Activated CD4-positive, alpha-beta T cell treated with anti-CD3 and anti-CD28 coated beads, Interleukin-2, amount 50 U/mL, for 4 hours (primary cell): ENCODE measurements at places on chromosomes 7 and 10.

- DNase-seq, result no peak
These were observed 14.4 kb downstream of the HTRA1 start for GRCh38 chr10:122475591-122476332.

- DNase-seq, result no peak
These were observed 163.7 kb upstream of the PRPS1L1 start for GRCh38 chr7:18191341-18191740.

- DNase-seq, result no peak
These were observed 32.8 kb upstream of the DGKI start for GRCh38 chr7:137879357-137880158.

DNA sequence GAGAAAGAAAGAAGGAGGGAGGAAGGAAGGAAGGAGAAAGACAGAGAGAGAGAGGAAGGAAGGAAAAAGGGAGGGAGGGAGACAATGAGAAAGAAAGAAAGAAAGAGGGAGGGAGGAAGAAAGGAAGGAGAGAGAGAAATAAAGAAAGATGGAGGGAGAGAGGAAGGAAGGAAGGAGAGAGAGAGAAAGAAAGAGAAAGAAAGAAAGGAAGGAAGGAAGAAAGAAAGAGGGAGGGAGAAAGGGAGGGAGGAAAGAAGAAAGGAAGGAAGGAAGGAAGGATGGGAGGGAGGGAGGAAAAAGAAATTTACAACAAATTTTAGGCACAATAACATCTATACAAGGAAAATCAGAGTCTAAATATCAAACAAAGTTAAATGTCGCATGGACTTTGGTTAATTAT is 332.6 kb upstream of the KLF6 start:
- DNase-seq, result no peak

DNA sequence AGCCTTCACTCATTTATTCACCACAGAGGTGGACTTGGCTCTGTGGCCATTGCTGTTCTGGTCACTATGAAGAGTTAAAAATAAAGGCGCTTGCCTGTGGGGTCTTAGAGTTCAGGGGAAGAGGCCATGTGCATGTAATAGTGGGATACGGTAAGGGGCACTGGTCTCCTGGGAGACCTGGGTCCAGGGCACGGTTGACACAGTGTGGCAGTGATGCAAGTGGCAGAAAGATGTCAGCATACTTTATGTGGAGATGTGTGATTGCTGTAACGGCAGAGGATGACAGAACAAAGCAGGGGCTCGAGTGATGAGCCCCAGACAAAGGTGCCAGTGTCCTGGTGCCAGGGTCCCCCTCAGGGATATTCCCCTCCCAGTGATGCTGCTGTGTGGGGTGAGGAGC is 8.6 kb downstream of the ZSCAN25 start:
- no peak for DNase-seq

GRCh38 chr10:38093816-38094157 is 350 bp upstream of the ZNF37A start:
- no peak for DNase-seq

DNA sequence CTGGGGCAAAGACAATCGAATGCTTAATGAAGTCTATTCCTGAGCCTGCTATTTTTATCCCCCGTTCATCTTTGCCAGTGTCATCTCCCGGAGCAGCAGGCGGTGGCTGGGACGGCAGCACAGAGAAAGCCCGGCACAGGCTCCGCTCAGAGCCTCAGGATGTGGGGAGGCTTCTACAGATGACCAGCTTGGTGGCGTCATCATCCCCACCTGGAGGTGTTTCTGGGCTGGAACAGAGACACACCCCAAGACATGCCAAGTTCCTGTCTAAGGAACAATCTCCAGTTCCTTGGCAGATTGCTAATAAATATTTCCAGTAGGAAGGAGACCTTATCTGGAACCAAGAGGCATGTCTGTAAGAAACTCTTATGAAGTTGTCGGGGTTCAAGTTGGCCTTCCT is 552.4 kb upstream of the MGMT start:
- DNase-seq, result no peak

- no peak for DNase-seq
These were observed 213.3 kb upstream of the FZD8 start for GRCh38 chr10:35855155-35855947.
